Liver (tissue), 10 donors: ENCODE measurements at places on chromosomes 7 and 10. TPM values are rescaled to one million over a fixed set of nuclear protein-coding genes. Genes with fewer than 3 reads are reported as not detected.
A peak's percentile ranks its signal among the peaks of the same experiment; 100 is the strongest.

The RP9 gene
- 3.6 TPM for total RNA-seq

The SPRN gene
- not detected for total RNA-seq

The GNGT1 gene
- not detected for total RNA-seq

The AQP1 gene
- 76.3 TPM for total RNA-seq

The MEOX2 gene
- total RNA-seq: 0.33 TPM

The PHYHIPL gene
- 2.5 TPM for total RNA-seq

The ZPBP gene
- 0.17 TPM for total RNA-seq

DNA sequence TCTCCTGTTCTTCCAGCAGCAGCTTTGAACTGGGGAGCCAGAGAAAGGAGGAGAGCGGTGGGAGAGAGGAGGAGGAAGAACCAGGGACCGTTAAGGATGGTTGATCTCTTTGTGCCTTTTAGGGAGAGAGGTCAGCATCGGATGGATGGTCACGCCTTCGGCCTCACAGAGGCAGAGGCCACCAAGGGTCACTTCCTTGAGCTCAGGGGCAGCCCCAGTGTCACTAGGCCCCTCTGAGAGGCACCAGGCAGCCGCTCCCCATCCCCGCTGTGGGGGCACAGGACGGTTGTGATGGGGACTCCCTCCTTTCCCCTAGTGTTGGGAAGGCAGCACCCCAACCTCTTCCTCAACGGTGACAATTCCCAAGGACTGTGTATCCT, 121.4 kb downstream of the DNAJB6 start:
- H3K27me3 ChIP-seq: no peaks in the 10 kb centered on the region
- H3K27ac ChIP-seq: no peak overlapping the region
- H3K4me3 ChIP-seq: no peak overlapping the region
- H3K4me1 ChIP-seq: no peaks in the 10 kb centered on the region

DNA sequence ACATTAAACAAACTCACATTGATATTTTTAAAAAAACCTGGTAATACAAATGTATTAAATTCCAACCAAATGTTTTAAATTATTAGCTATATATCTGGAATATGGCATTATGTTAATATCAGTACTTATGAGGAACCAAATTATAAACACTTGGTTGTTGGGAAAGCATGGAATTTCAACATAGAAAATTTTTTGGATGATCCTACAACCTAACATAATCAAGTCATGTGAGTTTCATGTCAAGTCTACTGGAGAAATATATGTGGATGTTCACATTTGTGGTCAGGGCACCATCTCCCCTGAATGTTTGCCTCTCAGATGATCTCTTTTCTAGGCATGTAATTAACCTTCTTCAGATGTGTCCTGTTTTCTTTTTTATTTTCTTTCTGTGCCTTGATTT, 5.2 kb upstream of the POT1 start:
- no peak for DNase-seq
- no peak overlapping the region for H3K27ac ChIP-seq
- H3K36me3 ChIP-seq: no peaks in the 10 kb centered on the region
- H3K4me1 ChIP-seq: no peaks in the 10 kb centered on the region

- DNase-seq: no peak
- H3K4me1 ChIP-seq: peaks cover 10% of the 10 kb centered on the region
- H3K27me3 ChIP-seq: no peaks in the 10 kb centered on the region
- no peak overlapping the region for H3K27ac ChIP-seq
- H3K4me3 ChIP-seq: no peak overlapping the region
- H3K36me3 ChIP-seq: no peaks in the 10 kb centered on the region
Measured at GRCh38 chr7:30260246-30260768, 24.1 kb upstream of the ZNRF2 start.

DNA sequence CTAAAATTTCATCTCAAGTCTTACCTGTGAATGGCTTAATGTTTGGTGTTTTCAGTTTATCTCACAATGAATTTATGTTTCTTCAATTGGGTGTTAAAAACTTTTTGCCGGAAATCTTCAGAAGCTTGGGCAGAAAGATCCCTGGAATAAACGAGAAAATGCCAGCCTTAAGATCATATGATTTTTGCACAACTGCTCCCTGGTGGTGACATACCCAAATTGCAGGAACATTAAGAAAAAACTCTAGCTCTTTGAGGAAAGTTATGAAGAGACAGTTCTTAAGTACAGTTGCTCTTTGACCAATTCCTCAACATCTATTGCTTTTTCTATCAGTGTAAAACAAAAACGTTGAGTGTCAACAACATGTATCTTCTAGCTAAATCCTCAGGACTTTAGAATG, 48.2 kb upstream of the CREB5 start:
- DNase-seq: no peak
- H3K36me3 ChIP-seq: no peaks in the 10 kb centered on the region
- H3K27ac ChIP-seq: no peak overlapping the region
- no peaks in the 10 kb centered on the region for H3K4me1 ChIP-seq
- H3K27me3 ChIP-seq: peaks cover 2% of the 10 kb centered on the region
- no peak overlapping the region for H3K4me3 ChIP-seq

GRCh38 chr7:121484089-121484763, 88.1 kb upstream of the FAM3C start:
- H3K27ac ChIP-seq: no peak overlapping the region
- H3K27me3 ChIP-seq: no peaks in the 10 kb centered on the region
- H3K4me3 ChIP-seq: no peak overlapping the region

DNA sequence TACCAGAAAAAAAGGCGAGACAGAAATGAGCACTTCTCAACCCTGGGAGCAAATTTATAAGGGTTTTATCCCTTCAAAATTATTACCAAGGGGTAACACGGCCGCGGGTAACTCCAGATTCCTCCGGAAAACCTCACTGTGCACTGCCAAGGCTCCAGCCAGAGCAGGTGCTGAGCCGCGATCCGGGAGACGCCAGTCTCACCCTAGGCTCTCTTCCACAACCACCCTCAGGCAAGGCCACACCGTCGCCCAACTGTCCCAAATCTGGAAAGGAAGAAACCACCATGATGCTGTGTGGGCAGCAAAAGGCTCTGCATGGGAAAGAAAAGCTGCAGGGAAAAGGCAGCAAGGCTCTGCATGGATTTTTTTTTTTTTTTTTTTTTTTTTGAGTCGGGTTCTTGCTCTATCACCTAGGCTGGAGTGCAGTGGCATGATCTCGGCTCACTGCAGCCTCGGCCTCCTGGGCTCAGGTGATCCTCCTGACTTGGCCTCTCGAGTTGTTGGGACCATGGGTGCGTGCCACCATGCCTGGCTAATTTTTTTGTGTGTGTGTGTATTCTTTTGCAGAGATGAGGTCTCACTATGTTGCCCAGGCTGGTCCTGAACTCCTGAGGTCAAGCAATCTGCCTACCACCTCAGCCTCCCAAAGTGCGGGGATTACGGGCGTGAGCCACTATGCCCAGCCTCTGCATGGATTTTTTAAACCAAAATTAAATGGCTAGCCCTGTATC, 39.0 kb downstream of the MAD1L1 start:
- no peaks in the 10 kb centered on the region for H3K27me3 ChIP-seq
- no peak overlapping the region for H3K27ac ChIP-seq
- no peaks in the 10 kb centered on the region for H3K4me1 ChIP-seq

DNA sequence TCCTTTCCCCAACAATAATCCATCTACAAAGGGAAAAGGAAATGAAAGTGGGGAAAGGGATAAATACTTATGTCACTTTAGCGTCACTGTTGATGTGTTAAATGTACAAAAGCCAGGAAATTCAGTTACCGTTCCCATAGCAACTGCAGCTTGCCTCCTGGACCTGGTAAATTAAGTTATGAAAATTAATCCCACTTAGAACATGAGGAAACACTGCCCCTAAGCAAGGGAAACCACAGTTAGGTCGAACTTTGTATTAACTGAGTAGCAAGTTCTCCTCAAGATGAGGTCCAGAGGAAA, 338.2 kb upstream of the AOAH start:
- H3K4me1 ChIP-seq: no peaks in the 10 kb centered on the region
- no peaks in the 10 kb centered on the region for H3K36me3 ChIP-seq
- no peak overlapping the region for H3K27ac ChIP-seq

GRCh38 chr7:45922810-45923209, 1.7 kb upstream of the IGFBP3 start:
- H3K4me3 ChIP-seq: peak overlapping the region; percentile 55
- H3K27me3 ChIP-seq: peaks cover 3% of the 10 kb centered on the region
- H3K36me3 ChIP-seq: no peaks in the 10 kb centered on the region
